ENCODE measurements at places on chromosomes 6 and 20.
A peak's percentile ranks its signal among the peaks of the same experiment; 100 is the strongest.

DNA sequence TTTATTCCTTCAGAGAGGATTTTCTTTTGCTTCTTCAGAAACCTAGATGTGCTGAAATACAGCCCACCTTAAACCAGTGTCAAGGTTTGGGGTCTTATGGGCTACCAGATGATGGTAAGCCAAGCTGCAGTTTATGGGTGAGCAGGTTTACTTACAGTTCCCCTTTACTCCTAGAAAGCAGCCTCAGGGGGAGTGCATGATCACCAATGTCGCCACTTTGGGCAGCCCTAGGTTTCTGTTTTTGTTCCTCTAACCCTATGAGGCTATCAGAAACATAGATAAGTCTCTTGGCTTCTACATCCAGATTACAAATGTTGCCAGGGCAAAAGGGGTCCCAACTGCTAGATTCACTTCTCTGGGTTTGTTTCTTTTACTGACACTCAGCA is 67.2 kb downstream of the TRIM27 start:
- DNase-seq = no peak

- no peak for DNase-seq
Observed at GRCh38 chr6:158631678-158632537, 12.6 kb downstream of the DYNLT1 start.

- no peak for DNase-seq
Observed at GRCh38 chr6:138497286-138497685, 2.0 kb downstream of the NHSL1 start.

- no peak for DNase-seq
Observed at GRCh38 chr20:51366155-51366886, 176.2 kb downstream of the NFATC2 start.

GRCh38 chr6:156866220-156867015 is 89.2 kb downstream of the ARID1B start:
- DNase-seq = no peak

DNA sequence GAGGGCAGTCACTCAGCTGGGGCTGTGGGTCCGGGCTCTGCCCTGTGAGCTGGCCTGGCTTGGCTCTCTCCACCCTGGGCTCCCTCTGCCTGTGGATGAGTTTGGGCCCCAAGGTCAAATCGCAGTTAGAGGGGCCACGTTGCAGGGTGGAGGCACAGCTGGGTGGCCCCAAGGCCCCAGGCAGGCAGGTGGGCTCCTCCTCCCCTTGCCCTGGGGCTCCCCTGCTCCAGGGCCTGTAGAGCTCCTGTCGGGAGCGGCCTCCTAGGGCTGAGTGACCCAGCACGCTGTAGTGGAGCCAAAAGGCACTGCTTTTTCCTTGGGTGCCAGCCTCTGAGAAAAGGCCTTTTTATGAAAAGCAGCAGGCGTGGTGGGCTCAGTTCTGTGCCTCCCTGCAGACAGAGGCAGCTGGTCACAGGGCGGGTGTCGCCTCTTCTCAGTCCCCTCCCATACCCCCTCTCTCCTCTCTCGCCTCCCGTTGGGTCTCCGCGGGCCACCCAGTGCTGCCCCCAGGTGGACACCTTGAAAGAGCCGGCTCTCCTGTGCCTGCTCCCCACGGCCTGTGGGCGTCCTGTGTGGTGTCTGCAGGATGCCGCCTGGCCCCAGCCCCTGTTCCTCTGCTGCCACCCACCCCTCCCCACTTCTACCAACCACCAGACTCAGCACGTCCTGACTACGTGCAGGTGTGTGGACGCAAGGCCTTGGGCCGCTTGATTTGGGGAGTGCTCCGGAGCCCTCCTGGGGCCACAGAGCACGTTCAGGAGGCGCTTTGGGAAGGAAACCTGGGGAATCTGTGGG is 13.2 kb downstream of the SS18L1 start:
- peak; percentile 42 for DNase-seq

DNA sequence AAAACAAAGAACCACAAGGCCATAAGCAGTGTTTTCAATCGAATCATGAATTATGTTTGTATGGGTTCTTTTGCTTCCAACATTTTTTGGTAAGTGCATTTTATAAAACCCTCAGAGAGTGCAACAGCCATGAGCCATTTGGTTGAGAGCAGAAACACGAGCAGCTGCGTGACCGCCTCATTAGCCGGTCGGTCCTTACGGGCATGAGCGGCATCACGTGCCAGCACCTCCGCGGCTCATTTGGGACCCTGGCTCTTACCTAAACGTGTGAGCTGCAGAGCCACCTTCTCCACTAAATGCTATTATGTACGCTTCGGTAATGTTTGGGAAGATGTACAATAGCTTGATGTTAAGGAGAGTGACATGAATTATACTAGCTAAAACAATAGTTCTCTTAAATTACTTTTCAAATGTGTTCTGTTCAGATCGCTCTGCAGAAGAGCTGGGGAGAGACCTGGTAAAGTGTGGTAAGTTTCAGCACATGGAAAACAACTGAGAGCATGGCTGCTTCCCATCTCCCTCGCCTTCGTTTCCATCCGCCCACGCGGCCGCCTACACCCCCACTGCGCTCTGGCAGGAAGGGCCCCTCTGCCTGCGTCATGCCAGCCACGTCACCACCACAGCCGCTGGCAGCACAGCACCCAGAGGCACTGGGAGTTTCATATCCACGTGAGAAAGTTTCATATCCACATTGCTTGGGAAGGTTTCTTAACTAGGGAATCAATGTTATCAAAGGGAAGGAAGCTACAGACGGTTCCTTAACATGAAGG is 23.7 kb upstream of the PDE10A start:
- DNase-seq = no peak

DNA sequence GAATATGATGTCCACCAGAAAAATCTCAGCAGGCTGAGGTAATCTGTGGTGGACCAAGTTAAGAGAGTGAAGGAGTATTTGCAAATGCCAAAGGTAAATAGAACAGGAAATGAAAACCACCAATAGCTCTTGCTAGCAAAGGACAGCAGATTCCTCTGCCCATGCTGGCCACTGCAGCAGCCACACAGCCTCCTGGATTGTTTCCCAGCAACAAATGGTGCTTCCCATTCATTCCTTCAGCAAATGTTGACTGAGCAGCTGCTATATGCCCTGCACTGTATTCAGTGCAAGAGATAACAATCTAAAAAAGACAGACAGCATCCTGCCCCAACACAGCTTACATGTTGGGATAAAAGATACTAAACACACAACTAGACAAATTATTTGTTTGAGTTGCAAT is 11.0 kb downstream of the ROS1 start:
- DNase-seq = no peak

GRCh38 chr20:15708984-15709598 is 864.2 kb downstream of the KIF16B start:
- no peak for DNase-seq

DNA sequence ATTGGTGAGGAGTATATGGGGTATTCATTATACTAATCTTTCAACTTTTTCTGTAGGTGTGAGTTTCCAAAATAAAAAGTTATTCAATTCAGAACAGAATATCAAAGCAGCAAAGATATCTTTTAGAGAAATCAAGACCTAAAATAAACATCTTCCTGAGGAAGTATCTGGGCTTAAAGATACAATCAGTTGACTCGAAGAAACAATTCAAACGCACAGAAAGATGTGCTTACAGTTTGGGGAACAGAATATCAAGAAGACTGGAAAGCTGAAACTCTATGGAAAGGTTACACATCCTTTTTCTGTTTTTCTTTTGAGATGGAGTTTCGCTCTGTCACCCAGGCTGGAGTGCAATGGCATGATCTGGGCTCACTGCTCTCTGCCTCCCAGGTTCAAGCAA is 36.2 kb upstream of the SAYSD1 start:
- no peak for DNase-seq

GRCh38 chr6:90103056-90103800 is 193.4 kb downstream of the BACH2 start:
- DNase-seq = no peak

DNA sequence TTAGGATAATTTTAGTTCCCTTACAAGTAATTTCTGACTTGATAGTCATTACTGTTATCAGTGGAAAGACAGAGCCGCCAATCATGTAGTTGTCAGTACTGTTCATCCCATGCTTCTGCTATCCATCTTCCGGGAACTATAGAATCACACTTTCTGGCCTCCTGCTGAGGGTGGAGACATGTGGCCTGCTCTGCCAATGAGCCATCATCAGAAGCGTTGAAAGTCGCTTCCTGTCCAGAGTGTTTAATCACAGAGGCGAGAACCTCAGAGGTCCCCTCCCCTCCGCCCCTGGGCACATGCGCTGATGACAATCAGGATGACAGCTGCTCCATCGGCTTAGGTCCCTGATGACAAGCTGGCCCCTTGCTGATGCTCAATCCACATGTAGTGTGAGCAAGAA is 3.0 kb downstream of the DDO start:
- DNase-seq = no peak

- DNase-seq = no peak
Observed at GRCh38 chr20:49570828-49571552, 3.1 kb upstream of the PTGIS start.

DNA sequence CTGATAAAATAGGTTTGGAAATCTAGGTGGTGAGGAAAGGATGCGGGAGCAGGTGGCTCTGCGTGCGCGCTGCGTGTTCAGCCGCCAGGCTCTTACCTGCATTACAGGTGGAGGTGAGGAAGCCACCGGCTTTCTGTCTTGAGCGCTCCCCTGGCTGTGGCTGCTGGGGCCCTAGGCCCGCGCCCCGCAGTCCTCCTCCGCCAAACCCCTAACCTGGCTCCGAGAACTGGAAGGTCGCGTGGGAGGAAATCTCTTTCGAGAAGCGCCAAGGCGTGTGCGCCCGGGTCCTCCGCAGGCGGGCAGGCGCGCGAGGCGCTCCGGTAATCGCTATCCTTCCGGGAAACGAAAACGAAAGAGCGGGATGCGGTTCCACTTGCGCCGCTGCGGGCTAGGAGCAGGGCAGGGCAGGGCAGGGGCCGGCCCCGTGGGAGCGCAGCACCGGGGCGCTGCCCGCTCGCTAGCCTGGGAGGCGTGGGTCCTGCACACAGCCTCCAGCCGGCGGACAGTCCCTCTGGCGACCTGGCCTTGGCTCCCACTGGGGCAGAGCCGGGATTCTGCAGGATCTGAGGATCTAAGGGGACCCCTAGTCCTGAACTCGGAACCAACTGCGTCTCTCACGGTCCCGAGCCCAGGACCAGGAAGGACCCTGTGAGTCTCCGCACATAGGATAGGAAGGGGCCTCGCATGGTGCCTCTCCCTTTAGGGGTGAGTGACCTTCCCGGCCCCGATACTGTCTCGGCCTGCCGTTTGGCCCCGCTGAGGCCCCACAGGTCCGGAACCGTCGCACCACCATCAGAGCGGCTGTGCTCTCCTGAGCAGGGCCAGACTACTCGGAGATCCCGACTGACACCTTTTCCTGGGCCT is at the start of gene ETV7:
Gene ETV7 (minus strand): TSS at position 230 of the 864 bp plus-strand sequence. CDS start 128 bp downstream, at position 102.
- DNase-seq = no peak

DNA sequence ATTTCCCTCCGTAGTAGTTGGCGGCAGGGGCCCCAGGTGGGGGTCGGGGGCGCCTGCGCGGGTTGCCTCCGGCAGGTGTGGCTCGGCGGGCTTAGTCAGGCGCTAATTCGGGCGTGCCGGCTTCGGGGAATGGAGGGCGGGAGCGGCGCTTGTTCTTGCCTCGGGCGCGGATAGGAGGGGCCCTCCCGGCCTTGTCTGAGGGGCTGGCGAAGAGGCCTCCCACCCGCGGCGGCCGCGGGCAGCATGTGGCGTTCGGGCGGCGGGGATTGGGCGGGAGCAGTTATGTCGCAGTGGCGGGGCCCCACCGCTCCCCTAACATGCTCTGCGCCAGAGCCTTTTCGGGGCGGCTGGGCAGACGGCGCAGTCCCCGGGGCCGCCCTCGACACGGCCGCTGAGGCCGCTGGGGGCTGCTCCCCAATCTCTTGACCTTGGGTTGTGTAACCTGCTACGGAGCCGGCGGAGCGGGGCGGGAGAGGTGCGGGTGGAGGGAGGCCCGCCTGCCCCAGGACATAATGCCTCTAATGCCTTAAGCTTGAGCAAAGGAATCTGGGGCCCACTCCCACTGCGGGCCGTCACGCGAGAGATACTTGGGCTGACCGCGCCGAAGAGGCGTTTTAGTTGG is 1.1 kb downstream of the AMD1 start:
- peak; percentile 57 for DNase-seq

GRCh38 chr6:24010133-24010532 is 115.9 kb upstream of the NRSN1 start:
- no peak for DNase-seq

DNA sequence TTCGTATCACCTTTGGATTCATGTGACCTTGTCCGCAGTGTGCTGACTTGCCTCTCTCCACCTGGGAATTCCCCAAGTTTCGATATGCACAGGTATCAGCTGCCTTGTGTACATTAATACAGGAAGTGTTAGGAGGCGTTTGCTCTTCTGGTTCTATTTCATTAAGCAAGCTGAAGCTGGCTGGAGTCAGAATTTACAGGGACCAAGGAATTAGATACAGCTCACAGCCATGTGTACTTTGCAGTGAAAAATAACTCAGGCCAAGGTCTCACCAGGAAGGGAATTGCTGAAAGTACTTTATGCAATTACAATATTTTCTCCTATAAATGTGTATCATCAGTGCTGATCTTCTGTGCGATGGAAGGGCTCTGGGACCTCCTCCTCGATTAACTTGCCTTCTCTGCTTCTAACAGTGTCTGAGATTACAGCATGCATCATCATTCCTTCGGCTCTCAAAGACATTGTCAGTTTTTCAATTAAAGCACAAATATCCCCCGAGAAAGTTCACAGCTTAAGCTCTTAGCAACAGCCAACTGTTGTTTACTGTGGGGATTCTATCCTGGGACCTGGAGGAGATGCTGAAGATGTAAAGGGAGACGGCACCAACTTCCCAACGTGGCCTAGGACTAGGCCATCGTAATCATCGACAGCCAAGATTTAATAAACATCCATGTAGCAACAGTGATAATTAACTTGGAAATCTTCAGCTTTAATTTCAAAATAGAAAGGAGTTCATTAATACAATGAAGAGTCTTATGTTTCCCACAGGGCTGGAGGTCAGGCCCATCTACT is 13.8 kb upstream of the TIAM2 start:
- DNase-seq = no peak

DNA sequence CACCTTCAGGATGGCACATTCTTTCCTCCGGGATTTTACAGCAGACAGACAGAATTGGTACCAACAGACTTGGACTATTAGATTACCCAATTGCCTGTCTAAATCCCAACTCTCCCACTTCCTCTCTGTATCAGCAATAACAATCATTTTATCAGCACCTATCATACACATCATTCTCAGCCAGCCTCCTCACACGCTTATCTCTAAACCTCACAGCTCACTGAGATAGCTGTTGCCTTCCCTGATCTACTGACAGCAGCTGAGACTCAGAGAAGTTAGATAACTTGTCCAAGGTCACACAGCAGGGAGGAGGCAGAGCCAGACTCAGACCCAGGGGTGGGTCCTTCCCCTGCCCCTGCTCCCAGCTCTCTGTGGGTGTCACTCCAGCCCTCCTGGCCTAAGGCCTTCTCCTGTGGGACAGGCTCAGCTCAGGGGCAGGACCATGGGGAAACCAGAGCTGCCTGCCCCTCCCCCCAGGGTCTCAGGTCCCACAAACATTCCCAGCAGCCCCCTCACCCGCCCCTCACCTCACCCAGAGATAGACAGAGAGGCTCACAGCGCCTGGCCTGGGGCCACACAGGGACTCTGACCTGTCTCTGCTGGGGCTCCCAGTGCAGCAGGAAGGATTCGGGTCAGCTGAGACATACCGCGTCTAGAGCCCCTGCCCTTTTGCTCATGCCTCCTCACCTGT is 92.8 kb downstream of the GRM4 start:
- no peak for DNase-seq

- DNase-seq = no peak
Observed at GRCh38 chr6:36963451-36964290, 9.1 kb downstream of the PI16 start.

Data from activated CD8-positive, alpha-beta memory T cell treated with anti-CD3 and anti-CD28 coated beads for 1 hour (primary cell).